ENCODE measurements at places on chromosomes 13 and 19.

- DNase-seq, result no peak
These were observed 15.7 kb downstream of the ZIC5 start for GRCh38 chr13:99955747-99956472.

- DNase-seq, result no peak
These were observed 62.0 kb downstream of the XPO4 start for GRCh38 chr13:20840568-20840967.

DNA sequence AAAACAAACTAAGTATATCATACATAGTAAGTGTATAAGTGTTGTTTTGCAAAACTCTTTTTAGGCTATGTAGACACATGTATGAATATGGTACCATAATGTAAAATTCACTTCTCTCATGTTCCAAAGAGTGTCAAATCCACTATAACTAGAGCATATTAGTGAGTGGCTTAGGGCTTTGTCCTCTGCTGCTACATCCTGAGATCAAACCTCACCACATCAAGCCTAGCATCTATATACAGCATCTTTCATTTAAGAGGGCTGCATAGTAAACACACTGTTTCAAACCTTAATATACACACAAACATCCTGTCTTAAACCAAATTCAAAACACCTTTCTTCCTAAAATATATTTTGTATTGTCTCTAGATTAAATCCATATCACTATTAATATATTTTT, 38.7 kb downstream of the ELF1 start:
- DNase-seq, result no peak

- no peak for DNase-seq
These were observed 412 bp downstream of the ZNF528 start for GRCh38 chr19:52398081-52398441.

DNA sequence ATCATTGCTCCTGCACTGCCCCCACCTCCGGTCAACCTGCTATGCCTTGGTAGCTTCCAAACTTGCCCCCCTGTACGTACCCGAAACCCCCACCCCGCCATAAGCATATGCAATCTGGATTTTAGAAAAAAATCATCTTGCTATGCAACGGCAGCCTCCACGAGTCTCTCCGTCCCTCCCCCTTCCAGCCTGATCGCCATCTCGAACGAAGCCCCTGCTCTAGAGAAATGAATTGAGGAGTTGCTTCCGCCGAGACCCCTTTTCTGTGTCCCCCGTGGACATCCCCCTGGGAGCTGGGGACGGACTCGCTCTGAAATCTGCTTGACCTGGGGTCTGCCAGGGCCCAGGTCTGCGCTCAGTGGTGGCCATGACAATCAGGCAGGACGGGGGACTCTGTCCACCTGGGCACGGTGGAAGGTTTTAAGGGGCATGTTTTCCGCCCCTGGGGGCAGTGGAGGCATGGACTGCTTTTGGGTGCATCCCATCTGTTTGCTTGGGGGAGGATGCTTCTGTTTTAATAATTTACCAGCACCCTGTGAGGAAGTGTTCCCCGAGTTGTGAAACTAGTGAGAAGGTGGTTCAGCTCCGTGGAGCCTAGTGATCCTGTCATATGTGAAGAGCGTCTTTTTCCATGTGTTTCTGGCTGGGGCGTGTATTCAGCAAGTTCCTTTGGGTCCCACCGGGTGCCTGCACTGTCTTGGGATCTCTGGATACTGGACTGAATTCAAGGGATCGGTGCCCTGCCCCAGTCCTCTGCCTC, 1.0 kb downstream of the KDM4B start:
- DNase-seq, result no peak

GRCh38 chr19:18607226-18608101, 865 bp upstream of the CRLF1 start:
- no peak for DNase-seq

GRCh38 chr13:100544866-100545683, 43.5 kb downstream of the GGACT start:
- no peak for DNase-seq

GRCh38 chr13:26810095-26810494, 49.5 kb upstream of the GPR12 start:
- no peak for DNase-seq

GRCh38 chr13:44337581-44337980, 36.0 kb upstream of the SERP2 start:
- no peak for DNase-seq

- no peak for DNase-seq
These were observed 100.5 kb downstream of the FLT1 start for GRCh38 chr13:28394422-28394821.

- no peak for DNase-seq
These were observed 2.2 kb downstream of the FRY start for GRCh38 chr13:32033744-32034143.

GRCh38 chr13:58376349-58376748, 744.8 kb downstream of the PCDH17 start:
- no peak for DNase-seq

GRCh38 chr13:35780613-35781012, 304.1 kb upstream of the MAB21L1 start:
- DNase-seq, result no peak

DNA sequence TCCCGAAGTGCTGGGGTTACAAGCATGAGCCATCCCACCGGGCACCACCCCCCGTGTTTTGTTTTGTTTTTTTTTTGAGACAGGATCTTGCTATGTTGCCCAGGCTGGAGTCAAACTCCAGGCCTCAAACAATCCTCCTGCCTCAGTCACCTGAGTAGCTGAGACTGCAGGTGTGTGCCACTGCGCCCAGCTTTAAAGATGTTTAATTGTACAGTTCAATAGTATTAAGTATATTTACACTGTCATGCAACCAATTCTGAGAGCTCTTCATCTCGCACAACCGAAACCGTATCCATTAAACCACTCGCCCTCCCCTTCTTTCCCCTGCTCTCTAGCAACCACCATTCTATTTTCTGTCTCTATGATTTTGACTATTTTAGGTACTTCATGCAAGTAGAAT, 15.6 kb downstream of the NUCB1 start:
- DNase-seq, result no peak

DNA sequence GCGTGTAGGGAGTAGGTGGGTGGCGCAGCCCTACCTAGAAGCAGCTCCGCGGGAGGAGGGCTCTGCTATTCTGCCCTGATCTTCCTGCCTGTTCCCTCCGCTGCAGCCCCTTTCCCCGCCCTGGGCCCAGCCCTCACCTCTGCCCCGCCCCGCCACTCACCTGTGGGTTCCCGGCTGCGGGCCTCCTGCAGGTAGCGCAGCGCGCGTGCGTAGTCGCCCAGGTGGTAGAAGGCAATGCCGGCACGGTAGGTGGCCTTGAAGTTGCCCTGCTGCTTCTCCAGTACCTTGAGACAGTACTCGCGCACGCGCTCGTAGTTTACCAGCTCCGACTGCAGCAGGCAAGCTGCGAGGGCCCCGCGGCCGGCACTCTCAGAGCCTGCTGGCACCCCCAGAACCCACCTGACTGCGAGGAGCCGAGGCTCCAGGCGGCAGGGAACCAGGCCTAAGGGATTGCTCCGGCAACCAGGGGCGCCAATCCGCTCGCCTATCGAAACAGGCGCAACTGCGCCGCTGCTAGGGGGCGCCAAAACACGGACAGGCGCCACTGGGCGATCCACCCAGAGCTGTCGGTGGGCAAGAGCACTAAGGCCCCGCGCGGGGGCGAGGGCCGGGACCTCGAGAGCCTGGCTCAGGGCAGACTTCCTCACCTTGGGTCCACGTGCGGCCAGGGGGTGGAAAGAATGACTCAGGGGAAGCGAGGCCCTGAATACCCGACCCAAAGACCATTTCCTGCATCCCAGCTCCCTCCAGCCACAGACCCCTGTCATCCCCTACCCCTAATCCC, 965 bp downstream of the TTC9B start:
- DNase-seq, result no peak

GRCh38 chr13:71814806-71815360, 52.1 kb downstream of the DACH1 start:
- DNase-seq, result no peak

- no peak for DNase-seq
These were observed 17.2 kb downstream of the BRD4 start for GRCh38 chr19:15315101-15315500.

Data from activated gamma-delta T cell treated with Interleukin-2 at 50 U/mL for 16 hours (primary cell).